ENCODE measurements at places on chromosomes 6 and 20. TPM values are rescaled to one million over a fixed set of nuclear protein-coding genes. Genes with fewer than 3 reads are reported as not detected.

The PKIB gene
- 0.15 TPM for total RNA-seq

The SPATA25 gene
- not detected for total RNA-seq

The SLC22A3 gene
- total RNA-seq = not detected

The LINC00237 gene
- total RNA-seq = not detected

The GPX5 gene
- total RNA-seq = not detected

The EXOC2 gene
- total RNA-seq = 39.0 TPM

The DEFB132 gene
- not detected for total RNA-seq

The HCK gene
- total RNA-seq = not detected

The SS18L1 gene
- total RNA-seq = 3.3 TPM

The BPIFA1 gene
- not detected for total RNA-seq

The PEX3 gene
- total RNA-seq = 16.2 TPM

The ASIP gene
- total RNA-seq = not detected

The LGSN gene
- total RNA-seq = not detected

The MTCH1 gene
- total RNA-seq = 266 TPM

The RGS17 gene
- total RNA-seq = 3.4 TPM

The CRISP3 gene
- total RNA-seq = not detected

The CAPN11 gene
- total RNA-seq = 2.7 TPM

The HRH3 gene
- not detected for total RNA-seq

The TUBB2B gene
- 15.9 TPM for total RNA-seq

The GINS1 gene
- 23.1 TPM for total RNA-seq

The ZNF165 gene
- 0.49 TPM for total RNA-seq

The ARFGEF3 gene
- 5.3 TPM for total RNA-seq

The RIPPLY2 gene
- total RNA-seq = not detected

The BANF2 gene
- total RNA-seq = not detected

The PSORS1C1 gene
- 2.1 TPM for total RNA-seq

The TBXT gene
- total RNA-seq = not detected

The TENT5A gene
- 8.0 TPM for total RNA-seq

The EMILIN3 gene
- total RNA-seq = 0.05 TPM

The RPS18 gene
- 4,354 TPM for total RNA-seq

The SLC12A5 gene
- total RNA-seq = under 0.01 TPM

The ECI2 gene
- total RNA-seq = 169 TPM

The TGM3 gene
- not detected for total RNA-seq

The GSTA3 gene
- not detected for total RNA-seq

The TBX18 gene
- 0.25 TPM for total RNA-seq

The RREB1 gene
- total RNA-seq = 13.2 TPM

The HLA-DOA gene
- total RNA-seq = not detected

The SOX18 gene
- 25.2 TPM for total RNA-seq

The CLIC5 gene
- total RNA-seq = 0.34 TPM

The SLC35D3 gene
- not detected for total RNA-seq

The OPRL1 gene
- total RNA-seq = 0.54 TPM

The RAB44 gene
- total RNA-seq = 0.07 TPM

The GHRH gene
- not detected for total RNA-seq

The BCAS1 gene
- total RNA-seq = not detected

The CSE1L gene
- total RNA-seq = 172 TPM

The SMLR1 gene
- not detected for total RNA-seq

The SPEF1 gene
- total RNA-seq = not detected

The LY6G6C gene
- not detected for total RNA-seq

Data from mammary microvascular endothelial cell (primary cell).